ENCODE measurements at places on chromosomes 1 and 21.

DNA sequence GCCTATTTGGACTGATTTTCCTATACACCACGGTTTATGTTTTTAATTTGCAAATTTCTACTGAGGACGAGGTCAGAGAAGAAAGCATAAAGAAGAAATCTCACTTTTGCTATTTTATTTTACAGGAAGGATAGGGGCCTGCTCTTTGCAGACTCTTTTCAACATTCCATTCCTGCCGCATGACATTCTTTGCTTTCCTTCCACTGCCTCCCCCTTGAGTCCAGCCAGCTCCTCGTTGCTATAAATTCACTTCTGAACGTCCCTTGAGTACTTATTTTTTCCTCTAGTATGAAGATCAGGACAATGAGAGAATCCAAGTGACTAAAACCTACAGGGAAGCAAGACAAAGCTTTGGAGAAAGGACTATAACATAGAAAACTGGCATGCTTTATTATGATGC lies 53.4 kb upstream of the PTGFR start:
- no peak for DNase-seq

DNA sequence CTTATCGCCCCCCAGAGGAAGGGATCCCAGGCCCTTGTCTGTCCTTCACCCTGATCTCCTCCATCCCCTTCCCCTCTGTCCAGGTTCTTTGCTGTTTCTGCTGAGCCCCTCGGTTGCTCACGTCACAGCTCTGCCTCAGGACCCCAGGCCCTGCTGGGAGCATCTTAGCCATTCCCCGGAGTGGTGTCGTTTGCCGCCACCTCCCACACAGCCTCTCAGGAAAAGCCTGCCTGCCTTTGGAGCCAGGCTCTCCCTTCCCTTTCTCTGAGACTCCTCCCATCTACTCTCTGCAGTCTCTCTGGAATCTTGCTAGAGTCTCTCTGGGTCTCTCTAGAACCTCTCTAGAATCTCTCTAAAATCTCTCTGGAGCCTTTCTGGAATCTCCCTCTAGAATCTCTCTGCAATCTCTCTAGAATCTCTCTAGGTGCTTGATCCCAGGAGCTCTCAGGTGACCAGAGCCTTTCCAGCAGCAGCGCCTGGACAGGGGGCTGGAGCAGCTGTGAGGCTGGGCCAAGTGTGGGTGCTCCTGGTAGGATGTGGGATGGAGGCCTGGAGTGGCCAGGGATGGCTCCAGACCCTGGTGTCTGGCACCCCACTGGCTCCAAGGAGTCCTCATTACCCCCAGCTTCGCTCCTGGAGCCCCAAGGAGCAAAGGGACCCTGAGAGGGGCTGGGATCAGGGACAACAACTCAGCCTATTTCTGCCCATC lies 283.2 kb upstream of the VAMP3 start:
- no peak for DNase-seq

GRCh38 chr1:12811409-12811784 lies 19.8 kb downstream of the PRAMEF11 start:
- no peak for DNase-seq

DNA sequence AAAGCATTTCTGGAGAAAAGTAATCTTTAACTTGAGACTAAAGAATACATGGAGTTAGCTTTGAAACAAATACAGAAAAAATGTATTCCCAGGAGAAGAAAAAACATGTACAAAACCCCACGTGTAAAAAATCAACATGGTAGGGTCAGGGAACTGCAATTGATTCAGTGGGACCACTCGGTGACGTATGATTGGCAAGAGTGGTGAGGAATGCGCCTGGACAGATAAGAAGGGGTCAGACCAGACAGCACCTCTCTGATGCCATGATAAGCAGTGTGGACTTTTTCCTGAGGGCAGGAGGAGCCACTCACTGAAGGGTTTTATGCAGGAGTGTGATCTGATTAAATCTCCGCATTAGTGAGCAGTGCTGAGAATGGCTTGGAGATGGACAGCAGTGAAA lies 142.5 kb downstream of the DAB1 start:
- DNase-seq: no peak

GRCh38 chr1:93722081-93723031 lies 40.7 kb upstream of the BCAR3 start:
- DNase-seq: no peak

- DNase-seq: no peak
Measured at GRCh38 chr1:176785791-176786190, 322.8 kb downstream of the PAPPA2 start.

DNA sequence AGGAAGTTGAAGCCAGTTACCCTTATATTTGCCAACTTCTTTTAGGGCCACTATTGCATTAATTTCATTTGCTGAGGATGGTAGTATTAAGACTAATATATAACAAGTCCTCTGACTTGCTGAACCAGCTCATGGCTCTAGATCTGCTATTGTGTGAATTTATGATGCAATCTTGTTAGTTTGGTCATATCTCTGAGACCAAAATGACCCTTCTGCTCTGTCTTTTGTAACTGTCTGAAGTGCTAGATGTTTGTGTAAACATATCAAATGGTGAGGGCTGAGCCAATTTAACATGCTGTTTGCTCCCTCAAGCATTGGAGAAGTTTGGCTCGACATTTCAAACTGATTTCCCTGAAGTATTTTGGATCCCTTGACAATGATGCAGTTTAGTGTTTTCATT lies 106.9 kb upstream of the PTGFR start:
- no peak for DNase-seq

- DNase-seq: no peak
Measured at GRCh38 chr1:206729050-206729449, 41.5 kb upstream of the IL19 start.

GRCh38 chr1:117093870-117094621 lies 27.5 kb downstream of the TRIM45 start:
- DNase-seq: no peak

- DNase-seq: no peak
Measured at GRCh38 chr1:248703674-248704073, 1.1 kb upstream of the OR14I1 start.

GRCh38 chr1:203120325-203121153 lies 7.0 kb upstream of the ADORA1 start:
- DNase-seq: no peak
